ENCODE measurements at places on chromosomes 1 and 21.

- DNase-seq = peak; percentile 61
These were observed 65.7 kb downstream of the SDC3 start for GRCh38 chr1:30842697-30843354.

DNA sequence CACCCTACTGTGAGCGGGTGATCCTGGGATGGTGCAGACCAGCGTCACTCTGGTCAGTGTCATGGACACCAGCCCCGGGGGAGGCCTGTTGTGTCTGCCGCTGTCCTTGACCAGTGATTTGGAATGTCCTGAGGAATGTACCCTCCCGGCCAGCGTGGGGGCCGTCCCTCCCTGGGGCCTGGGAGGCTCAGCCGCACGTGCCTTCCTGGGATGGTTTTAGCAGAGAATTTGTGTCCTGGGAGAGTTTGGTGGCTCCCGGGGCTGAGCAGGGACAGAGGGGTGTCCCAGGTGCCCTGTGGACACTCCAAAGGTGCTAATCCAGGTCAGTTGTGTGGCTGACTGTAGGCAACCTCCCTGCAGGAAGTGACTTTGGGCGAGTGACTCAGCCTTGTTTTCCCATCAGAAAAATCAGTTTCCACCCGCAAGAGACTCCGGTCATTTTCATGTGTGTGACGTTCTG, 6.2 kb downstream of the ARHGEF16 start:
- DNase-seq = no peak

DNA sequence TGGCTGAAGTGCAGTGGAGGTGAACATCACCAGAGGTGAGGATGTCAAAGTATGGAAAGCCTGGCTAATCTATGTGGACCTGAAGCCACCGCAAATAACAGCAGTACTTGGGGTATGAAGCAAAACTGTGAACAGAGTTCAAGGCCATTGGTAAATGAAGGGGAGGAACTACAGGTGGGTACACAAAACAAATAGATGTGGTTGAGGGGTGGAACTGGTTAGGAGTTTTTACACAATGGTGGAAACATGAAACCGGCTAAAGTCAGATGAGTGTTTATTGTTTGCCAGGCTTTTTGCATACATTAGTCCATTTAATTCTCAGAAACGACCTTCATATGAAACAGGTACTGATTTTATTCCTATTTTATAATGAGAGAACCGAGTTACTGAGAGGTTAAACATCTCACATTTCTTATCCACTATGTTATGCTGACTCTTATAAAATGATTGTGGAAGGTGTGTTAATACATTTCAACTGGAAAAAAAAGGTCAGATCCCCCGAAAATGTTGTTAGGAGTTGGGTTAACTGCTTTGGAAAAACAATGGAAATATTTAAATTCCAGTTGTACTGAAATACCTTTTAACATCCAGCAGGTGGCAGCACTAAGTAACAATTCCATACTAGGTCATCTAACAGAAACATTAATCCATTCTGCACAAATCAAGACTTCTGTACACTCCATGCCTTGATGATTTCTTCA, 44.3 kb upstream of the GTF2B start:
- DNase-seq = peak; percentile 45

DNA sequence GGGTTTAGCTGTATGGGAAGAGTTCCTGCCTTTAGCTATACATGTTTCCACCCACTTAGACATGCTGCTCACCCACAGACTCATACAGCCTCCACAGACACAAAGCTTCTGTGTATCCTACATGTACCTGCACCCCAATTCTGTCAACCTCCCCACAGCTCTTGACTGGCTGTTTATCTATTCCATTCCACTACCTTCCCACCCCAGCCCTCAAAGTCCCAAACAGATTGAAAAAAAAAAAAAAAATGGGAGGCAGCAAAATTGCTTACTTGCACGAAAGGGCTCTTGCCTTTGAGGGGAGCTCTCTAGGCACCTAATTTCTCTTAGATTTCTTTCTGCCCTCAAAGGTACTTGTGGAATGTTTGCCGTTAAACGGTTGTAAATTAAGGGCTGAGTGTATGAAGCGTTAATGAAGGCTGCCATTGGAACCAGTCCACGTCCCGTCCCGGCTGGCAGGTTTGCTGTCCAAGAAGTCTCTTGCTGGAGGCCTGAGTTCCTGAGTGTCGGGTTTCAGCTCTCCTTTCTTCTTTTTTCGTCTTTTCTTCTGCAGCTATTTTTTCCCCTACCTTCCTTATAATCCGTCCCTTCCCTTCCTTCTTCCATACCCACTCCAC, 43.6 kb downstream of the PBX1 start:
- DNase-seq = peak; percentile 65

DNA sequence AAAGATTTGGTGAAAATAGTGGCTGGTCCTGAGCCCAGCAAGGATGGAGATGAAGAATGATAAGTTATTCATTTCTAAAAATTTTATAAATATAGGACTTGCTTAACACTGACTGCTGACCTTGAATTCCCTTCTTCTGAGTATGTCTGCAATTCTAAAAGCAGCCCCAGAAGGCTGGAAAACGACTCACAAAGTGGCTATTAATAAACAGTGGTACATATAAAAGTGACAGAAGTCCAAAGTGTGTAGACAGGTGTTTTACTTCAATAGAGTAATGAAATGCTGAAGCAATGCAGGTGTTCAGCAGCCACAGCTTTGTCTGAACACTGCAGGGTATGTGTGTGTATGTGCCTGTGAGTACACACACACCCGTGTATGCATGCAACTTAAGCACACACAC, 219.0 kb upstream of the NRIP1 start:
- no peak for DNase-seq

DNA sequence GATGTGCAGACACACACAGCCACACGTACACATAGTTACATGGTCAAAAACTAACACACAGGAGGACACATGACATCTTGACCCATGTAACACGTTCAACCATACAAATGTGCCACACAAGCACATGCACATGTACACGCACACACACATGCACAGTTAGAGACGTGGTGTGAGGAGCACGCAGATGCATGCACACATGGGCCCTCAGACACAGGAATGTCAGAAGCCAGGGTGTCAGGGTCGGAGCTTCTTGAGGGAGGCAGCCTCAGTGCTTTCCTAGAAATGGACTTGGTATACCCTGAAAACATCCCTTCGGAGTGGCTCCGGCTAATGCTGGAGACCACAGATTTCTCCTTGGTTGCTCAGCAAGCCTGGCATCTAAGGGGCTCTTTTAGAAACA, 114.3 kb downstream of the DMRTB1 start:
- no peak for DNase-seq

GRCh38 chr21:34697826-34698225, 29.0 kb downstream of the CLIC6 start:
- no peak for DNase-seq

DNA sequence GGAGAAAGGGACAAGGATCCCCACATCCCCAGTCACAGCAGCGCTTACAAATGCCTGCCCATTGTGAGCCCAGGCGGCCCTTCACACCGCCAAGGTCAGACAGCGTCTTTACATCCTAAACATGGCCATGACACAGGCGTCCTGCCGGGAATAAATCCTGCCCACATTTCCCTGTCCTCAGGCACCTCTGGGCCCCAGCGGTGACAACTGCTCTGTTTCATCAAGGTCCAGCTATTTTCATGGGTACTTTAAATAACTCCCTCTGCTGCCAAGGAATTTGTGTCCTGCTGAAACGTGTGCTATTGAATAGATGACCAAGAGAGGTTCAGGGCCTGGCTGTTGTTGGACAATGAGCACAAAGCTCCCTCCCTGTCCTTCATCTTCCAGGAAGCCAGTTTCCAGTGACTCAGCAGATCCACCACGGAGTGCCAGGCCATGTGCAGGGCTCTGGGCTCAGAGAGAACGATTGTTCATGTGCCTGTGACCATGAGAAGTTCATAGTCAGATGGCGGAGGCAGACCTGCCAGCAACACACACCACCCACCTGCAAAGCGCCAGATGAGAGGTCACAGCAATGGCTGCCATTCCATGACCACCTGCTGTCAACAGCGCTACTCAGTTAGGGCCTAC, 195.8 kb downstream of the MATN1 start:
- no peak for DNase-seq

- DNase-seq = peak; percentile 70
These were observed 3.8 kb downstream of the ZNF672 start for GRCh38 chr1:248841702-248842395.

- DNase-seq = peak; percentile 77
These were observed 18.5 kb upstream of the AADACL3 start for GRCh38 chr1:12697397-12697796.

GRCh38 chr1:41394959-41395956, 34.0 kb downstream of the FOXO6 start:
- no peak for DNase-seq

- no peak for DNase-seq
These were observed 3.5 kb downstream of the CFHR5 start for GRCh38 chr1:196980859-196981258.

GRCh38 chr1:15286452-15286851, 39.4 kb downstream of the FHAD1 start:
- no peak for DNase-seq

DNA sequence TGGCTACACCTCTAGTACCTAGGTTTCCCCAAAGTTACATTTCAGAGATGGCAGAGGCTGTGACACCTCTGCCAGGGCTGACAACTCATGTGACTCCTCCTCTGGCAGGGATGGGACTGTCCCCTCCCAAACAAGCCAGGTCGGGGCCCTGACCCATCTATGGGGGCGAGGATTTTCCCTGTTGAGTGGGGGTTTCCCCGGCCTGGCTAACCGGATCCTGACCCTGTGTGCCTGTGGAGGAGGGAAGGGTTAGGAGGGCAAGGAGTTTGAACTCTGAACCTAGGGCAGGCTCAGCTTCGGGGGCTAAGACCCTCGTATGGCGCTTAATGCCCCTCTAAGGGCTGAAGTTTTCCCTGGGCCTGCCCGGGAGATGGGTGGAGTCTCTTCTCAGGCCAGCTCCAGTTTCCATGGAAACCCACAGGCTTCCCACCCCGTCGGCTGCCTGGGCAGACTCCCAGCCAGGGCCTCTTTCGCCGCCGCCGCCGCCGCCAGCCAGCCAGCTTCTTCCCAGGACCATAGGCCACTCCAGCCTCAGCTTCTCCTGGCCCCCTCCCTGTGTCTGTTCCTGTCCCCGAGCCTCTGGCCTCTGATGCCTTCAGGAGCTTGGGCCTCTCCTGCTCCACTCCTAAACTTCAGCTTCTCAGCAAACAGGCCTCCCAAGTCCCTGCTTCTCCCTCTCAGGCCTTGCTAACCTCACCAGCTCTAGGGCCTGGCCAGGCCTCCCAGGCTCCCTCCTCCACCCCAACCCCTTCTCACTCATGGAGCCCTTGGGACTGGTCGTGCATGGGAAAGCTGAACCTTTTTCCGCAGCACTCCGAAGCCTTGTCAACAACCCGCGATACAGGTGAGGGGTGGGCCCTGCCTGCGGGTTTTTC, at the start of gene BTBD19:
BTBD19 (plus strand) TSS at position 461 of the 875 bp plus-strand sequence; CDS start at position 759, 298 bp downstream.
- peak; percentile 91 for DNase-seq

- DNase-seq = peak; percentile 88
These were observed 333.8 kb downstream of the PTPRU start for GRCh38 chr1:29569971-29570634.

DNA sequence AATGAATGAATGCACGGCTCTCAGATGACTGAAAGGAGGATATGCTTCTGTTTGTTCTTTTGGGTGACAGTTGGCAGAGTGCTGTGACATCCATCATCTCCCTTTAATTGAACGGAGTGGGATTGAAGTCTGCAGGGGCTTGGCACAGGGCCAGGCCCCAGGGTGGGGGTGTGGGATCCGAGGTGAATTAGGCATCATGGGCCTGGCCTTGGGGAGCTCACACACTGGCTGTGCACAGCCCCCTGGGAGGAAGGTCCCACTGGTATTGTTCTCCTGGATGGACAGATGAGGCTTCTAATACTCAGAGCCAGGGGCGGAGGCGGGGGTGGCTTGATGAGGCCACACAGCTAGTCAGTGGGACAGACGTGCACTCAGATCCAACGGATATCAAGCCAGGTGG, 19.3 kb downstream of the EPHB2 start:
- DNase-seq = no peak

DNA sequence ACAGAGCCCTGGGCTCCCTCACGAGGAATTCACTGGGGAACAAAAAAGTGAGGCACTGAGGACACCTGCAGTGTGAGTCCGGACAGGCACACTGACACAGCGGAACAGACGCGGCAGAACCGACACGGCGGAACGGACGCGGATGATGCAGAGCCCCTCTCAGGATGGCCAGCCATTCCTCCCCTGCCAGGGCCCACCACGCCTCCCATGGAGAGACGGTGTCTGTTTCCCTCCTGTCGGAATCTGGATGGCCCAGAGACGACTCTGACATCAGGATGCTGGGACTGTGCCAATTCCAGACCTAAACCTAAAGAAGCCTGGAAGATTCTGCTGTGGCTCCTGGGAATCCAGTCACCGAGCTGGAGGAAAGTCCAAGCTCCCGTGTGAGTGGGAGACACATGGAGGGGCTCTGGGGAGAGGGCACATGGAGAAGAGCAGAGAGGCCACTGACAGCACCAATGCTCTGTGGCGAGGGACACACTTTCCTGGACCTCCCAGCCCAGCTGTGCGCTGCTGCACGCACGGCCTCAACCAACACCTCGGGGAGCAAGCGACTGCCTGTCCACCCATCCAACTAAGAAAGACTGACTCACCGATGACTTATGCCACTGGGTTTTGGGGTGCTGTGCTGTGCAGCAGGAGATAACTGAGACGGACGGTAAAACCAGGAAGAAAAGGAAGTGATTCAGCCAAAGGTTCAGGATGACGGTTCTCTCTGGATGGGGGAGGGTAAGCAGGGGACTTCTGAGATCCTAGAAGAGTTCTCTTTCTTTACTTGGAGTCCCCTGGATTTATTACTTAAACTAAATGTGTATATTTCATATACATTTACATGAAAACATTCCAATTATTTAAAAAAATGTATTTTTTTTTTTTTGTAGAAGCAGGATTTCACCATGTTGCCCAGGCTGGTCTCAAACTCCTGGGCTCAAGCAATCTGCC, 23.3 kb downstream of the ZBTB17 start:
- peak; percentile 96 for DNase-seq

DNA sequence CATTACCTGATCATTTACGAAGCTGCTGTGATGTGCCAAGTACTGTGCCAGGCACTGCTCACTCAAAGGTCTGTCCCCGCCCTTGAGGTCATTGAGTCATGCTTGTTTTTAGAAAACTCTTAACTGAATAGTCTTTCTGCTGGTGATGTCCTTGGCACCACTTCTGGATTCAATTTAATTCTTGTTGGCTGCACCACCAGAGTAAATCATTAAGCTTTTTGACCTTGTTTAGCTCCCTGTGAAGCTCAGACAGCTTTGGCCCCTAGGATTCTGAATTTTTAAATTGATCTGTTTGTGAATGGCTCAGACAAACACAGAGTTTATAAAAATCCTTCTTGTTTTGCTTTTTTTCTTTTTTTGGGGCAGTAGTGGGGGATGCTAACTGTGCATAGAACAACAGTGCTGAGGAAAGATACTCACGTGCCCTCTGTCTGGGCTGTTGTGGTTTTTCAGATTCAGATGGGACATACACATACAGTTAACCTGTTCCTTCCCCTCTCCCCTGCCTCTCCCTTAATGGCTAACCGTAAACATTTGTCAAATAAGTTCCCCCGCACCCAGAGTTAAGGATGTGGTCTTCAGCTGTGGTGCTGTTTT, 67.6 kb downstream of the MTR start:
- DNase-seq = no peak

- no peak for DNase-seq
These were observed 18.2 kb downstream of the PLCH2 start for GRCh38 chr1:2494323-2494693.

Data from fibroblast of upper back skin (primary cell).